ENCODE measurements at places on chromosomes 13 and 19.
A peak's percentile ranks its signal among the peaks of the same experiment; 100 is the strongest.

DNA sequence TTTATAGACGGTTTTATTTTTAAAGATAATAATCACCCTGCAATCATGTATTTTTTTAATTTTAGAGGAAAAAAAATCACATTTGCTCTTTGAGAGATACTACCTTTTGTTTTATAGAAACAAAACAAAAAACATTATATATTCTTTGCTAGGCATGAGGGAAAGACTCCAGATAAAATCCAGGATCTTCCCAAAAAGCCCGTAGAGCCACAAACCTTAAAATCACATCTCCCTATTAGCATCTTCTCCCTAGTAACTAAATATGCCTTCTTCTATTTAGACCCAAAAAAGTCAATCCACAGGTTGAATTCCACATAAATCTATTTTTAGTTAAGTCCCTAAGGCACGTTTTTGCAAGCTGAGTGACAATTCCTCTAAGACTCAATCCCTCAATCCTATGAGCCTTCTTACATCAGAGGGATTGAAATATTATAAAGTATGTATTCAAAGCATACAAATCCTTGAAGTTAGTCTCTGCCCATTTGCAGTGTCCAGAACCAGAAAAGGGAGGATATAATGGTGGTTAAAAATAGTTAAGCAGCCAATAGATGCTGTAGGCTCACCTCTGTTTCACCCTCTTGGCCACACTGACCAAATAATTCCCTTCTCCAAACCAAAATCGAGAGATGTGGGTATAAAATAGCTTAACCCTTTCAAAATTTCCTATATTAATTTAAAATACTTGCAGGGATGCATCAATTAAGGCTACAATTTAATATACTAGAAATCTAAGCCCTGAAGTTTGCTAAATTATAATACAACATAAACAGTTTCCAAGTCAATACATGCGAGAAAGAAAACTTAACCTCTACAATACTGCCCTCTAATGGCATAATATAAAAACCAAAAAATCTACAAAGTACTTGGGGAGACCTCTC, 64.0 kb downstream of the SERP2 start:
- DNase-seq: peak; percentile 50

GRCh38 chr13:74246487-74246886, 112.3 kb upstream of the KLF12 start:
- no peak for DNase-seq

- DNase-seq: peak; percentile 87
These were observed 9.2 kb downstream of the MKNK2 start for GRCh38 chr19:2041683-2042484.

DNA sequence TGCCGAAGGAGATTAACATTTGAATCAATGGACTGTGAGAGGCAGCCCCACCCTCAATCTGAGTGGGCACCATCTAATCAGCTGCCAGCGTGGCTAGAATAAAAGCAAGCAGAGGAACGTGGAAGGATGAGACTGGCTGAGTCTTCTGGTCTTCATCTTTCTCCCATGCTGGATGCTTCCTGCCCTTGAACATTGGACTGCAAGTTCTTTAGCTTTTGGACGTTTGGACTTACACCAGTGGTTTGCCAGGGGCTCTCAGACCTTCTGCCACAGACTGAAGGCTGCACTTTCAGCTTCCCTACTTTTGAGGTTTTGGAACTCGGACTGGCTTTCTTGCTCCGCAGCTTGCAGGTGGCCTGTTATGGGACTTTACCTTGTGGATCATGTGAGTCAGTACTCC, 14.7 kb downstream of the NHLRC3 start:
- no peak for DNase-seq

DNA sequence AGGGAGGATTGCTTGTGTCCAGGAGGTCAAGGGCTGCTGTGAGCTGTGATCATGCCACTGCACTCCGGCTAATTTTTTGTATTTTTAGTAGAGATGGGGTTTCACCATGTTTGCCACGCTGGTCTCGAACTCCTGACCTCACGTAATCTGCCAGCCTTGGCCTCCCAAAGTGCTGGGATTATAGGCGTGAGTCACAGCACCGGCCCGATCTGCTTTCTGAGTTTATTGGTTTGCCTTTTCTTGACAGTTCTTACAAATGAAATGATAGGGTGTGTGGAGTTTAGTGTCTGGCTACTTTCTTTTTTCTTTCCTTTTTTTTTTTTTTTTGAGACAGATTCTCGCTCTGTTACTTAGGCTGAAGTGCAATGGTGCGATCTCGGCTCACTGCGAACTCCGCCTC, 848 bp downstream of the C19orf44 start:
- no peak for DNase-seq

GRCh38 chr19:16871871-16872270, 16.9 kb upstream of the F2RL3 start:
- DNase-seq: no peak

DNA sequence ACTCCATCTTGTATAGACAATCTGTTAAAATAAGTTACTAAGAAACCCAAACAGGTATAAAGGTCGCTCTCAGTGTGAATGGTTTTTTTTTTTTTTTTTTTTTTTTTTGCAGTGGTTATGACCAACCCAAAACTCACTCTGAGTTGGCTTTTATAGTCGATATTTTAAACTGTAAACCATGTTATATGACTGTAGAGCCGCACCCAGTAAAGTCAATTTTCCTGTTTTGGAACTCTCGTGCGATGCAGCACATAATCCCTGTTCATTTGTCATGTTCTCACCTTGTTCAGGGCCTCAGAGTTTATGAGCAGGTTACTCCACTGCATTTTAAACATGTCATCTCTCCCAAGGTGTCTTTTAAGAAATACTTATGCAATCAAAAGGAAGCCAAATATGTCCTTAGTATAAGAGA, 112.5 kb downstream of the KLF5 start:
- no peak for DNase-seq

DNA sequence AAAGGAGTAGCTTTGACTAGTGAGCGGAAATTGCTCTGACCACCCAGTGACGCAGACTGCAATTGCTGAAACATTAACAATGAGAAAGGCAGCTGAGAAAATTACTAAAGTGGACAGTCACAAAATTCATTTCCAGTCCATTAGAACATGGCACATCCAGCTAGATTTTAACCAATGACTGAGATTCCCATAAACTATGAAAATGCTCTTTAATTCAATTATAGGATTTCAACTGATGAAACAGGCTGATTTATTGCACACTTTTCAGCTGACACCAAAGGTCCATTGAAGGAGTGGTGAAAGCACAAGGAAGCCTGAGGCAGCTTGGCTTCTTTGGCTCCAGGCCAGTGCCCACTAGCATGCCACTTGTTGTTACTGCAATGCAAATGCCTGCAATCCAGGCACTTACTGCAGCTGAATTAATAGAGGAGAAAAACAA, 933.4 kb downstream of the SLITRK6 start:
- DNase-seq: peak; percentile 95

- peak; percentile 53 for DNase-seq
These were observed 172.2 kb upstream of the SLC10A2 start for GRCh38 chr13:103238441-103238840.

DNA sequence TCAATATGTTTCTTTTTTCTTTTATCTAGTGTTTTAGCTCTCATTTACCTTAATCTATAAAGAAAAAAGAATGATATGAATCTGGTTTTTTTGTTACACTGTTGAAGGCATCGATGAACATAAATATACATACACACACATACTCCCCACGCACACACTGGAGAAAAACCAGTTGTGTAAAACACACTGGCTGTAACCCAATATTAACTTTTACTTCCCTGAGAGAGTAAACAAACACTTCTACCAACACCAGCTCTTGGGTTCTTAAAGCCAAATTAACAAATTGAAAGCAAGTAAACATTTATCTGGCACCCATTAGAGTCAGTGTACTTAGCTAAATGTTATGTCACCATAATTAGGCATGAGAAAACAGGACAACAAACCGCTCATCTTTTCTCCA, 145.7 kb downstream of the ABCC4 start:
- no peak for DNase-seq

DNA sequence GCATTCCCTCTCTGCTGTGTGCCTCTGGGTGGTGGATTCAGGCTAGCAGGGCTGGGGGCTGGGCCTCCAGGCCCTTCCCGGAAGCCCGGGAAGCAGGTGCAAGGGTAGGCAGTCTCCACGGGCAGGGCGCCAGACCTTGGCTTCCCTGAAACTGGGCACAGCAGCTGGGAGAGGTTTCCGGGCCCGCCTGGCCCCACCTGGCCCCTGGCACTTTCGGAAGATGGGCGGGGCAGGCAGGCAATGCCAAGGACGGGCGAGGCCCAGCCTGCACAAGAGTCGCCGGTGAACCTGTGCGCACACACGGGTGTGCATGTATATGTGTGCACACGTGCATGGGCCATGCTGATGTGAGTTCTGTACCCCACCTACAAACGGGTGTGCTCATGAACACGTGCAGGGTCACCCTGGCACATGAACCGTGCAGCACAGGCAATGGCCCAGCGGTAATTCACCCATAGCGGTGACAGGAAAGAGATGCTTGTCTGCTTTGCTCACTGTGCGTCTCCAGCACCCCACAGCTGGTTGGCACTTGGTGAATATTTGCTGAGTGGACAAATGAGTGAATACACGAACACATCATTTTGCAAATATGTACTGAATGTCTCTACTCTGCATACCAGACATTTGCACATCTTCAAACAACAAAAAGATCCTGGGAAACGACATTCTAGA, 15.3 kb downstream of the GADD45B start:
- no peak for DNase-seq

- DNase-seq: peak; percentile 72
These were observed at the start of gene SSC5D for GRCh38 chr19:55487924-55488687. Gene SSC5D, plus strand, starts transcription at chr19:55488436. Its CDS starts 154 bp downstream, at chr19:55488590.

DNA sequence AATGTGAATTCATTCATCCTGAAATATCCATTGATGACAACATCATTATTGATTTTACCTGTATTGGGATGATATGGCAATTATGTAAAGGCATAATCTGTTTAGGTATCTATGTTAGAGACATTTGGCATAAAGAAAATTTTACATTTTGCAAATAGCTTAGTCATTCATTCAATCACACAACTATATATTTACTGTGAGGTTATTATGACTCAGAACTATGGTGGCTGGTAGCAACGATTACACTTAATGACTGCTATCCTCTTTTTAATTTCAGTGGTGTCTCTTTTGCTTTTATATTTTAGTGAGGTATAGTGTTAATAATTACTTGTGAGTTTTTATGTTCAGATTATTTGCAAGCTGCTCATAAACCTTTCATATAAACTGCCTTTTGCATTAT, 955.9 kb downstream of the SLITRK6 start:
- no peak for DNase-seq

- no peak for DNase-seq
These were observed 141.3 kb downstream of the ZAR1L start for GRCh38 chr13:32173881-32174280.

DNA sequence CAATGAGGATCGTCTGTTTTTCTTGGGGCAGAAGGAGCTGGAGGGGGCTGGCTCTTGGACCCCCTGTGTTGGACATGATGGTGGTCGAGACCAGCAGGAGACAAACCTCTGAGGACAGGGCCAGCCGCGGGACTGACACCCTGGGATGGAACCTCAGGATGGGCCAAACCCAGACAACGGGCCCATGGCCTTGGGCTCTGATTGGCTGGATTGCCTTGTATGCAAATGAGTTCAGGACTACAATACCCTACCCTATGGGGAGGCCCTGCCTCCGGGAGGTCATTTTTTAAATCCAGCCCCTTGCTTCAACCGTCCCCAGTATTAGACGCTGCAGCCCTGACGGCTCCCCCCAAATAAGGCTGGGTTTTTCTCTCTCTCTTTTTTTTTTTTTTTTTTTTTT, 22.0 kb downstream of the SLC5A5 start:
- DNase-seq: no peak

DNA sequence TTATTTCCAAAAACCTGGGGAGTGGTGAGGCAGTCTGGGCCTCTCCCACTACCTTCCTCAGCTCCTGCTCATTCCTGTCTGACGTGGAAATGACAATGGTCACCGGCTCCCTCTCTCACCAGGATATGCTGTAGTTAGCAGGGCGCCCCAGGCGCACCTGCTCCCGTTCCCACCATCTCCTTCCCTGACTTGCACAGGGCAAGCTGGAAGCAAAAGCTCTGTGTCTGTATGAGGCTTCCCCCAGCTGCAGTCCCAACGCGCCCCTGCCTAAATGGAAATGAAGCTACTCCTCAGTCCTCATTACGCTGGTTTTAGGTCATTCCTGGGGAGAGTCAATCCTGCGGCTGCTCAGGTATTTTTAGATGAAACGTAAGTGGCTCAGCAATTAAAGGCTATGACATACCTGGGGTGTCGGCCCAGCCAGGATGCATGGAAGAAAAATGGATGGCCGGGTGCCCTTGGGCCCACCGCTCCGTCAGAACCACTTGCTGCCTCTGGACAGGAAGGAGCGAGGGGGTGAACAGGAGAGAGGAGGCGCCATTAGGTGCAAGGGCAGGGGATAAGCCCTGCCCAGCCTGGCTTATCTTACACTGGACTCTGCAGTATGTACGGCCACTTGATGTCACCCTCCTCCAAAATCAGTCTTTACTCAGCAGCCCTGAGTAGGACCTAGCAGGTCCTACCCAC, 32.4 kb downstream of the DHRS12 start:
- DNase-seq: no peak

DNA sequence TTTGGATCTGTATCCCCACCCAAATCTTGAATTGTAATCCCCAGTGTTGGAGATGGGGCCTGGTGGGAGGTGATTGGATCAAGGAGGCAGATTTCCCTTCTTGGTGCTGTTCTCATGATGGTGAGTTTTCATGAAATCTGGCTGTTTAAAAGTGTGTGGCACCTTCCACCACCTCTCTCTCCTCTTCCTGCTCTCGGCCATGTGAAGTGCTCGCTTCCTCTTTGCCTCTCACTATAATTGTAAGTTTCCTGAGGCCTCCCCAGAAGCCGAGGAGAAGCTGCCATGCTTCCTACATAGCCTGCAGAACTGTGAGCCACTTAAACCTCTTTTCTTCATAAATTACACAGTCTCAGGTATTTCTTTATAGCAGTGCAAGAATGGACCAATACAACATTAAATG, 15.7 kb downstream of the COMMD6 start:
- DNase-seq: no peak

GRCh38 chr13:46992383-46992952, 95.6 kb upstream of the HTR2A start:
- no peak for DNase-seq

- no peak for DNase-seq
These were observed 16.3 kb downstream of the TM9SF2 start for GRCh38 chr13:99517577-99517976.

- DNase-seq: peak; percentile 88
These were observed 622 bp upstream of the FXYD5 start for GRCh38 chr19:35153701-35154524.

DNA sequence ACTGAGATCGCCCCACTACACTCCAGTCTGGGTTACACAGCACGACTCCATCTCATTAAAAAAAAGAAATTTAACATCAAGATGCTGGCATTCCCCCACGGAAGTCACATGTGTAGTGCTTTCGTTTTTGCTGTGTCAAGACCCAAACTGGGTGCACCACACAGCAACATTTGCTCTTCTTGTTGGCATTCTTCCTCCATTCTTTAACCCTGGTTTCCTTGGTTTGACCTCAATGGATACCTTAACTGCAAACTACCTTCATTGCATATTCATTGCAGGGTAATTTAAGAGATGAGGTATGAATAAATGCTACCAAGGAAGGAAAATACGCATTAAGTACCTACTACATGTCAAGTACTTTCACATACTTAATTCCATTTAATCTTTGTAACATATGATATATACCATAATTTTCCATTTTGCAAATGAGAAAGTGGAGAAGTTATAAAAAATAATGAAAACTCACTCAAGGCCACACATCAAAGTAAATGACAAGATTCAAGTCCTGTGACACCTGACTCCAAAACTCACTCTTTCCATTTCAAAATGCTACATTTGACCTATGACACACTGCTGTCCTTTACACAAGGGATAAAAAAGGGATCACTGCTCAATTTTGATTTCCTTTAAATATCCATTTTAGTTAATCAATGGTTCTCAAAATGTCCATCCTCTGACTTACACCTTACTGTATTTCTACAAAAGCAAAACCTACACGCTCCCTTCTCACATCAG, 59.2 kb downstream of the STK24 start:
- no peak for DNase-seq

All from NCI-H2227 treated with DMSO at 0.1 percent for 48 hours (cell line).